ENCODE measurements at places on chromosomes 1 and 21.

GRCh38 chr1:228226956-228227791 lies 19.3 kb downstream of the OBSCN start:
- DNase-seq: no peak

- DNase-seq: no peak
These were observed 12.7 kb upstream of the ZYG11B start for GRCh38 chr1:52713590-52713989.

- no peak for DNase-seq
These were observed 72.4 kb upstream of the TMEM51 start for GRCh38 chr1:15081102-15081501.

- DNase-seq: no peak
These were observed 575.9 kb upstream of the PBX1 start for GRCh38 chr1:163983097-163983496.

DNA sequence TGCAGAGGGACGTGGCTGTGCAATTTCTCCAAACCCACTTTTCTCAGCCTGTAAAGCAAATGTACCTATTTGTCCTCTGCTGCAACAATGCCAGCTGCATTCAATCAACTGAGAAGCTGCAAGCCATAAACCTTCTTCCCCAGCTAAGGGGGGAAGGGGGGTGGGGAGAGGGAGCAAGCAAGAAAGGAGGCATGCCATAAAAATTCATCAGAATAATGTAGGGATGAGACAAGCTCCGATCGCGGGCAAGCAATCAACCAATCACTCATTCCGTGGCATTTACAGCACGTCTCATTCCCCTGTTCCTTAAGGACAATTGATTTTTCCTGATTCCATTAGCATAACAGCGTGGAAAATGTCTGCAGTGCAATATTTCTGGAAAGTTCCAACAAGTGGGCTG lies 144.8 kb downstream of the DMRTA2 start:
- DNase-seq: no peak

GRCh38 chr21:45073301-45074047 lies 906 bp upstream of the ADARB1 start:
- DNase-seq: no peak

GRCh38 chr1:164452549-164452948 lies 106.4 kb upstream of the PBX1 start:
- DNase-seq: no peak

GRCh38 chr21:38323721-38324531 lies 67.1 kb downstream of the KCNJ15 start:
- peak; percentile 86 for DNase-seq

- no peak for DNase-seq
These were observed 21.5 kb downstream of the SIPA1L2 start for GRCh38 chr1:232608427-232608826.

GRCh38 chr21:34603710-34604057 lies 11.2 kb downstream of the RCAN1 start:
- DNase-seq: no peak

GRCh38 chr1:91672601-91673161 lies 172.0 kb downstream of the CDC7 start:
- DNase-seq: no peak

GRCh38 chr1:49448200-49448599 lies 575.6 kb downstream of the AGBL4 start:
- no peak for DNase-seq

GRCh38 chr1:206803221-206803730 lies 31.0 kb upstream of the IL10 start:
- no peak for DNase-seq

- DNase-seq: no peak
These were observed 257.0 kb upstream of the USP24 start for GRCh38 chr1:55472115-55472514.

GRCh38 chr1:16966282-16966681 lies 14.1 kb downstream of the MFAP2 start:
- DNase-seq: no peak

- DNase-seq: no peak
These were observed 73.4 kb upstream of the EDN2 start for GRCh38 chr1:41557751-41558455.

GRCh38 chr1:175933801-175934200 lies 190.4 kb upstream of the TNR start:
- no peak for DNase-seq

DNA sequence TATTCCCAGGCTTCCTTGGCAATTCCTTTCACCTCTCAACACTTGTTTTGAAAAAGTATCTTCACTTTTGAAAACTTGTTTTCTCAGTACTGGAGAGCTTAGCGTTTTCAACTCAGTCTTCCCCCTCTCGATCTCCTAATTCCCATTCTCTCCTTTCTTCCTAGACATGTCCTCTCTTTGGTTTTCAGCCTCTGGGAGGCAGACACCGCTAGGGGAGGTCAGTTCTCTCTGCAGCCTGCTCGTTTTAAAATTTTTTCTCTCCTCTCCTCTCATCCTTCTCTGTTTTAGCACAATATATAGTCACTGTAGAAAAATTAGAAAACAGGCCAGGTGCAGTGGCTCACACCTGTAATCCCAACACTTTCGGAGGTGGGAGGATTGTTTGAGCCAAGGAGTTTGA lies 12.6 kb upstream of the RHEX start:
- DNase-seq: no peak

DNA sequence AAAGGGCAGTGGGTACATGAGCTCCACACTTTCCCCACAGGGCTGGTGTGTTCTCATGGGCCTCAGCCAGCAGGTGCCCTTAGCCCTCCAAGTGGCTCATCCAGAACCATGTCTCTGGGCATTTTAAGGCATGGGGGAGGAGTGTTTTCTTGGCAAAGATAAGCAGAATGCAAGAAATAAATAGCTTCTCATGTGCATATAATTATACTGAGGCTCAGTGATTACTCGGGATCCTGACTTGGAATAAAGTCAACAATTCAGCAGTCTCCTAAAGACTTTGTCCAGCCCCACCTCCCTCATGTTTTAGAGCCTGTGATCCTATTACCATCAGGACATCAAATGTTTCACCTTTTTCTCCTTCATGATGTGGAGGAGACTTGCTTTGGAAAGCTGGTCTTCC lies 92.7 kb upstream of the COG2 start:
- no peak for DNase-seq

GRCh38 chr1:47243910-47244309 lies 11.9 kb upstream of the TAL1 start:
- no peak for DNase-seq

DNA sequence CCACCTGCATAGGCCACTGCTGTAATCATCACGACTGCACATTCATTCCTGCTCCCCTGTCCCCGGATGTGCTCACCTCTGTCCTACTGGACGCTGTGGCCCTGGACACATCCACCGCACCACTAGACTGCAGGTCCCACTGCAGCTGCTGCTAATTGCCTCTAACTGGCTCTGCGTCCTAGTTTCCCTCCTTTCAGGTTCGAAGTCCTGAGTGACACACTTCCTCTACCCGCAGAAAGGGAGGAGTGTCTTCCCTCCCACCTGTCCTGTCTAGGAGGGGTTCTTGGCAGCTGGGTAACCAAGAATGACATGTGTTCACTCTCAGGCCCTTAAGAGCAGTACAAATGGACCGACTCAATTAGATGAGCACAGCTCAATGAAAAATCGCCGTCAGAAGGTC lies 40.5 kb upstream of the ITPKB start:
- no peak for DNase-seq

DNA sequence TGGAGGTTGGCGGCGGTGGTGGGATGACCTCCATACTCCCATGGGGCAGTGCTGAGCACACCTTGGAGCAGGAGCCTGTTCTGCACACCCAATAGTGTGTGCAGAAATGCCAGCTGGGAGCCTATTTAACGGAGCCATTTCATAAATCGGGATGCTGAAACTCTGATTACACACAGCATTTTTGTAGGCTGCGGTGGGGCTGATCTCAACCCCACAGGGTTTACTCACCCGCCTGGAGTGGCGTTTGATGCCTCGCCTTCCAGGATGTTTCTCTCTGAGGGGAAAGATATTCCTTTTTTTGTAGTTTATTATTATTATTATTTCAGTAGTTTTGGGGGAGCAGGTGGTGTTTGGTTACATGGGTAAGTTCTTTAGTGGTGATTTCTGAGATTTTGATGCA lies 82.6 kb upstream of the WDR26 start:
- no peak for DNase-seq

DNA sequence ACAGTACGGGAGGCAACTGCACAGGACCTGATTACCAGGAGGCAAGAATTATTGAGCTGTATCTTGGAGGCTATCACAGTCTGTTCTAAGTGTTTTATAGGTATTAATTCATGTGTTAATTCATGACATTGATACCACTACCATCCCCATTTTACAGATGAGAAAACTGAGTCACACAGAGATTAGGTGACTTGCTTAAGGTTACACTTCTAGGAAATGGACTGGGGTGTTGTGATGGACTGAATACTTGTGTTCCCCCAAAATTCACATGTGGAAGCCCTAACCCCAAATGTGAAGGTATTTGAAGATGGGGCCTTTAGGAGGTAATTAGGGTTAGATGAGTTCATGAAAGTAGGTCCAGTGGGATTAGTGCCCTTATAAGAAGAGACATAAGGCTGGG lies 10.1 kb upstream of the TRIM63 start:
- DNase-seq: no peak

GRCh38 chr1:235401251-235401650 lies 34.0 kb downstream of the TBCE start:
- no peak for DNase-seq

GRCh38 chr1:161879261-161879660 lies 113.1 kb downstream of the ATF6 start:
- DNase-seq: no peak

- peak; percentile 39 for DNase-seq
These were observed 35.2 kb downstream of the RRP1 start for GRCh38 chr21:43824333-43825241.

- DNase-seq: no peak
These were observed 20.9 kb upstream of the LY9 start for GRCh38 chr1:160774886-160775719.

DNA sequence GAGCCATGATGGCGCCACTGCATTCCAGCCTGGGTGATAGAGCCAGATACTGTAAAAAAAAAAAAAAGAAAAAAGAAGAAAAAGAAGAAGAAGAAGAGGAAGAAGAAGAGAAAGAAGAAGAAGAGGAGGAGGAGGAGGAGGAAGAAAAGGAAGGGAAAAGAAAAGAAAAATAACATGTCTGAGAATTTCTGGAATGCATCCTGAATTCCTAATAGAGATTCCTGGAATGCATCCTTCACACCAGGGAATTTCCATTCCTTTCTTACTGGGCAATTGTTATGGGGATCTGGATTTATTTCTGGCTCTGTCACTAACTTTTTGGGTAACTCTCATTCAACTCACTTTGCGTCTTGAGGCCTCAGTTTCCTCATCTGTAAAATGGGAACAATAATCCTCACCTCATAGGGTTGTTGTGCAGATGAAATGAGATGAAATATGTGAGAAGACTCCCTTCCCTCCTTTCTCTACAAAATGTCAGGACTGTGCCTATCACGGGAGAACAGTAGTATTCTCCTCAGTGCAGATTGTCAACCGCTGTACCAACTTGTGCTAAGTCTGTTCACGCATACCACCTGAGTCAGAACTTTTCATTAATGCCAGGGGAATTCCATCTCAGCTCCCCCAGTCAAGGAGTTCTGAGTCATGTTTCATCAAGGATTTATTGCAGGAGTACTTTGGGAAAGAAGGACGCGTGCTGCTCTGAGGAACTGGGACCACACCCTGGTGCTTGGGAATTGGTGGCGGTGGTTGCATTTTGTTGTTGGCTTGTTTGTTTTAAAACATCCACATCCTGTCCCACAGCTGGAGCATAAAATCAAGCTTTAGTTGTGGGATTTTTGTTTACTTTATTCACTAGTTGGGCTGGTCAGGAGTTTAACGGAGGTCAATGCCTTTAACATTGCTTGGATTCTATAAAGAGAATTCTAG lies 42.4 kb upstream of the ROR1 start:
- peak; percentile 98 for DNase-seq

DNA sequence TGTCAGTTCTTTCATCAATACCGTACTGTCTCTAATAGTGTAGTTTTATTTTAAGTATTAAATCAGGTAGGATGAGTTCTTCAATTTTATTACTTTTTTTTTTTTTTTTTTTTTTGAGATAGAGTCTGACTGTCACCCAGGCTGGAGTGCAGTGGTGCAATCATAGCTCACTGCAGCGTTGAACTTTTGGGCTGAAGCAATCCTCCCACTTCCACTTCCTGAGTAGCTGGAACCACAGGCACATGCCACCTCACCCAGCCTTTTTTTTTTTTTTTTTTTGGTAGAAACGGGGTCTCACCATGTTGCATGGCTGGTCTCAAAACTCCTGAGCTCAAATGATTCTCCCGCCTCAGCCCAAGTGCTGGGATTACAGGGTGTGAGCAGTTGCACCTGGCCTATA lies 44.3 kb downstream of the INAVA start:
- DNase-seq: no peak

DNA sequence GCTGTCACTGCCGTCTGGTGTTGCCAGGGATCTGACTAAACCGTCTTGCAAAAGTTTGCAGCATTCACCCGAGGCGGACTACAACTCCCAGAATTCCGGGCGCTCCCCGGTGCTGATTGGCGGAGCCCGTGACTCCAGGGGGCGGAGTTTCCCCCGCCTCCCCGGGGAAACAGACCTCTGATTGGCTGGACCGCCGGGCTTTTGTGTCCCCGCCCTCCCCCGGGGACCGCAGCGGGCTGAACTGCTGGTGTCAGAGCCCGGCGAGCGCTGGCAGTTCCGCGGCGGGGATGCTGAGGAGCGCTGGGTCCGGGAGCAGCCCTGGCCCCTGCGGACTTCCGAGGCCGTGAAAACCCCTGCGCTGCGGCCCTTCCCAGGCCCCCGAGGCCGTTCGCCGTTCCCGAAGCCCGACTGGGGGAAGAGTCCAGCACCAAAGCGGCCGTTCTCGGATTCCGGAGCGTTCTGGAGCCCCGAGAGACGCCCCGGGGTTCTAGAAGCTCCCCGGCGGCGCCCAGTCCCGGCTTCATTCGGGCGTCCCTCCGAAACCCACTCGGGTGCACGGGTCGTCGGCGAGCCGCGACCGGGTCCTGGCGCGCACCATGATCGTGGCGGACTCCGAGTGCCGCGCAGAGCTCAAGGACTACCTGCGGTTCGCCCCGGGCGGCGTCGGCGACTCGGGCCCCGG lies at the start of gene SESN2:
Gene SESN2, plus strand, starts transcription at position 267 of the 682 bp plus-strand sequence. Its CDS starts 330 bp downstream, at position 597.
- DNase-seq: peak; percentile 96

- no peak for DNase-seq
These were observed 10.5 kb downstream of the RXFP4 start for GRCh38 chr1:155951753-155952504.

DNA sequence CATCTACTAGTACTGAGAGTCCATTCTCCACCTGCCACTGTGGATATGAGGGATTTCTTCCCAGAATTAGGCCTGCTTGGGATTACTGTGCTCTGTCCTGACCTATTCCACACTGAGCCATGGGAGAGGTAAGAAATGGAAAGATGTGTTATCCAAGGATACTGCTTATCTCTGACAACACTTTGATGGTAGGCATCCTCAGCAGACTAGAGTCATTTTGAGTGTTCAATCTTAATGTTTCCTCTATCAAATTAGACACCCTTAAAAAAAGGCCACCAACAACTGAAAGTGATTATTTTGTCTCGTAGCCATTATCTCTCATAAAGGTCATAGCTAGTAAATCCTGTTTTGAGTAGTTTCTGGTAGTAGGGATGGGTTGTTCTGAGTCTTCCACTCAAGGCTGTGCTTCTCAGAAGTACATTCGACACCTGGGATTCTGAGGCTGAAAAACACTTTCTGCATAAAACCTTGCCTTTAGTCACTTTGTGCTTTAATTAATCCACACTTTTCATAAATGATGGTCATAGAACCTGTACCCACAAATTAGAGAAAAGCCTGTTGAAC lies 8.8 kb downstream of the ATPAF1 start:
- no peak for DNase-seq

GRCh38 chr1:78177708-78178270 lies 132.0 kb downstream of the GIPC2 start:
- DNase-seq: no peak
